ENCODE measurements at places on chromosomes 7 and 10.

DNA sequence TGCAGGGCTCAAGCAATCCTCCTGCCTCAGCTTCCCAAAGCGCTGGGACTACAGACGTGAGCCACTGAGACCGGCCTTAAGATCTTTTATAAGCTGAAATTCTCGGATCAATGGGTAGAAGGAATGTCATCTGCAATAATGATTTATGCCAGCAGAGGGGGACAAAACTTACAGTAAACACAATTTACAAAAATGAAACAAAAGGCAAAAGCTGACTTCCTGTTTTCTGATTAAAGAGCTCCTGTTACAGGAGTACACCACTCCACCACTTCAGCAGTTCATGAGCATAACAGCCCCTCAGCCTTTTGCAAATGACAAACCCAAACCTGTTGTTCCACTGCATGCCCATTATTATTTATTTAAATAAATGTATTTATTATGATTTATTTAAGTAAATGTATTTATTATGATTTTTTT is 88.5 kb upstream of the ATP6V0A4 start:
- DNase-seq: no peak

DNA sequence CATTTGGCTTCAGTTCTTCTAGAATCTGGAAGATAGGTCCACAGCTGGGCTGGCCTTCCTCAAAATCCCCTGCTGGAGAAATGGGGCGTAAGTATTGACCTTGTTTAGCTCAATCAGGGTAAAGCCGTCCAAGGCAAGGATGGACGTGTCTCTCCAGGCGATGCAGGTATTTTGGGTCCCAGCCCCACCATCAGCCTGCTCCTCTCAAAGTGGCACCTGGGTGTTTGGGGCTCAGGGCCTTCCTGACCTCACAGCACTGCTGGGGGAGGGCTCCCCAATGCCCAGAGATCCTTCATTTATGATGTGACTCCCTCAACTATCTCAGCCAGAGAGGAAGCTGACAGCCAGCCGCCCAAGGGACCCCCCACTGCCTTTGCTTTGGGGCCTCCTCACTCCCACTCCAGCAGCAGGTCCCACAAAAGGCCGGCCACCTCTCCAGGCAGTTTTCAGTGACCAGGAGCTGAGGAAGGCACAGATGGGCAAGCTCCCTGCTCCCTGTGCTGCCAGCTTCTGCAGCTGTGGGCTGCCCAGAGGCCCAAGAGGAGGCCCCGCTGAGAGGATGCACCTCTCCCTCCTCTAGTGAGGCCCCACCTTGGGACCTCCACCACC is 140.0 kb upstream of the TCERG1L start:
- no peak for DNase-seq

DNA sequence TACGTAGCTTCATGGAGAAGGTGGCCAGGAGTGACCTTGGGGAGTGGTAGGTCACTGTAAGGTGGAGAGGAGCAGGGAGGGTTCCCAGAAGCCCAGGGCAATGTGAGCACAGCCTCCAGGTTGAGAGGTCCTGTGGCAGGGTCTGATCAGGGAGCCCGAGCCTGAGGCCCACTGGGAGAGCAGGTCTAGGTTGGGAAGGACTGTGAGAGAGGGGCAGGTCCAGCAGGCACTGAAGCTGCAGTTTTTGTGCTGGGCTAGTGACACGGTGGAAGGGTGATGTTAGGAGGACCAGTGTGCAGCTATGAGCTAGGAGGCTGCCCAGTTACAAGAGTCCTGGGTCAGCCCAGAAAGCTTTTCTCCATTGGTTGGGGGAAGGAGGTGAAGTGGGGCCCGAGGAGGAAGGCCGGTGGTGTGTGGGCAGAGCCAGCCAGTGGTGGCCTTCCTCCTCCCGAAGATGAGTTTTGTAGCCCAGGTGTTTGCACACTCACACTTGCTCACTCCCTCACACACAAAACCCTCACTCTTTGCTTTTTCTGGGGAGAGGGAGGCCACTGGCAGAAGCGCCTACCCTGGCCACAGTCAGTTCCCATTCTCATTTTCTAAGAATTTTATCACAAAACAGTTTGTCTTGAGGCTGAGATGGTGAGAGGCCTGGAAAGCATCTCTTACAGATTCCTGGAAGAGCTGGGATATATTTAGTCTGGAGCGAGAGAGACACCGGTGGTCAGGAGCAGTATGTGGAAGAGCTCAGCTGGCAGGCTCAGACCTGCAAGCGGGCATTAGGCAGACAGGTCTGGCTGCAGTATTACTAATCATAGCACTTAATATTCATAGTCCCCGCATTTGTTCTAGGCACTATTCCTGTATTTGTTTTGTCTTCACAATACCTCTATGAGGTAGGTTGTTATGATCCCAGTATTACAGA is 57.1 kb downstream of the ZNF467 start:
- no peak for DNase-seq

- DNase-seq: no peak
These were observed 2.2 kb downstream of the FAM53B start for GRCh38 chr10:124741922-124742412.

- no peak for DNase-seq
These were observed 147.4 kb upstream of the WNT16 start for GRCh38 chr7:121181357-121181756.

GRCh38 chr10:50605269-50605950 is 18.3 kb downstream of the SGMS1 start:
- DNase-seq: no peak

DNA sequence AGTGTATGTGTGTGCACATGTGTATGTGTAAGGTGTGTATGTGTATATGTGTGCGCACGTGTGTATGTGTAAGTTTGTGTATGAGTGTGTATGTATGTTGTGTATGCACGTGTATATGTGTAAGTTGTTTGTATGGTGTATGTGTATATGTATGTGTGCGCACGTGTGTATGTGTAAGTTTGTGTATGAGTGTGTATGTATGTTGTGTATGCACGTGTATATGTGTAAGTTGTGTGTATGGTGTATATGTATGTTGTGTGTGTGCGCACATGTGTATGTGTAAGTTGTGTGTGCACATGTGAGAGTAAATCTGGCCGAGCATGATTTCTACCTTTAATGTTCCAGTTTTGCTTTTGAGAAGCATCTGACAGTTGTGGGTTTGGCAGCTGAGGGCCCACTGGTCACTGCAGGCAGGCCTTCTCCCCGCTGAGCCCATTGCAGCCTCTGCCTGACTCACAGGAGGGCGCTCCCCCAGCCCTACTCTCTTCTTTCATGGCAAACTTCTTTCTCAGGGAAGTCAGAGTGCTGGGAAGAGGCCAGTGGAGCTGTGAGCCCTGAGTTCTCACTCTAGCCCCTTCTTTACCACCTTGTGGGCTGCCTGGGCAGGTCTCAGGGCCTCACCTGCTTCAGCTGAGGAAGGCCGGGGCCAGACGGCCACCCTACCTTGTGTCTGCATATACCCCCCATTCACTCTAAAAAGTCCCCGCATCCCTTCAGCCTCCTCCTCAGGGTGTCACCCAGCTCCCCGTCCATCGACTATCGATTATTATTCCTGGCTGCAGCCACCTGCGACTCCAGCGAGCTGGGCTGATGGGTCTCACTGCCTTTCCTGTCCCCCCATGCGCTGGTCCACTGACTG is 11.2 kb downstream of the WDR86 start:
- no peak for DNase-seq

DNA sequence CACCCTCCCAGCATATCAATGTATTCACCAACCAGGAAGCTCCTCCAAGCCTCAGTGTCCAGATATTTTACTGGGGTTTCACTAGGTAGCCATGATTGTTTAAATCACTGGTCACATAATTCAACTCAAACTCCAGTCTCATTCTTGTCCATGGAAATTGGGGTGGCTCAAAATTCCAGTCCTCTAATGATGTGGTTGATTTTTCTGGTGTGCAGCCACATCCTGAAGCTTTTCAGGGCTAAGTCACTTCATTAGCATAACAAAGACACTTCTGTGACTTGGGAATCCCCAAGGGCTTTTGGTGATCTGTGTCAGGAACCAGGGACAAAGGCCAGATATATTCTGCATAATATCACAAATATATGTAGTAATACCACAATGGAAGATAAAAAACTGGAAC is 786.9 kb upstream of the IGFBP3 start:
- DNase-seq: no peak

DNA sequence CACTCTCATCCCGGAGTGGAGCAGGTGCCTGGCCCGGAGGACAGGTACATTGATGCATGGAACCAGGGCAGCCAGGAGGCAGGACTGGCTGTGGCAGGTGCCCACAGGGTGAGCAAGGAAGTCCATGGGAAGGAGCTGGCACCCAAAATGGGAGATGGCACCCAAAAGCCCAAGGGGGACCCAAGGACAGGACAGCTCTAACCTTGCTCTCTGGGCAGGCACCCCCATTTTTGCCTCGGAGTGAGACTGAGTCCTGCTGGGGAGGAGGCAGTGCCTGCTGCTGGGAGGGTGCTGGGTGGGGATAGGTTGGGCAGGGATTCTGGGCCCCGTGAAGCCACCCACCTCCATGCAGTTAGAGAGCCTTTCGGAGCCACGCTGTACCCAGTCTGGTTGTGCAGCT is 234.5 kb downstream of the TCERG1L start:
- DNase-seq: no peak

DNA sequence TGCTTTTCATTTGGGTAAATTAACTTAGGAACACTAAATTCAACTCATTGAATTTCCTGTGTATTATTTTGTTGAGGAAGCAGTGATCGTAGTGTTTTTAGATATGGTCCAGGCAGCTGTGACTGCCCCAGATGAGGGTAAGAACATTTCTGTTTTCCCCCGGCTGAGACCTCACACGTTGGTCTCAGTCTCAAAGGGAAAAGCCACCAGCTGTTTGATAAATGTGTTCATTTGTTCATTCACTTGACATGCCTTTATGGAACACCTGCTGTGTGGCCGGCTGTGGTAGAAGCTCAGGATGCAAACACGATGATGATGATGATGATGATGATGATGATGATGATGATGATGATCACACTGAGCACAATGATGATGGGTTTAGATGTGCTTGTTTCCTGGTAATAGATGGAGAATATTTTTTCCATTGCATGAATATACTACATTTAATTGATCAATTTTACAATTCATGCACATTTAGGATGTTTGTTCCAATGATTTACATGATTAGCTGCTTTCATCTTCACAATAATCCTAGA is 125.6 kb upstream of the ZNF32 start:
- no peak for DNase-seq

DNA sequence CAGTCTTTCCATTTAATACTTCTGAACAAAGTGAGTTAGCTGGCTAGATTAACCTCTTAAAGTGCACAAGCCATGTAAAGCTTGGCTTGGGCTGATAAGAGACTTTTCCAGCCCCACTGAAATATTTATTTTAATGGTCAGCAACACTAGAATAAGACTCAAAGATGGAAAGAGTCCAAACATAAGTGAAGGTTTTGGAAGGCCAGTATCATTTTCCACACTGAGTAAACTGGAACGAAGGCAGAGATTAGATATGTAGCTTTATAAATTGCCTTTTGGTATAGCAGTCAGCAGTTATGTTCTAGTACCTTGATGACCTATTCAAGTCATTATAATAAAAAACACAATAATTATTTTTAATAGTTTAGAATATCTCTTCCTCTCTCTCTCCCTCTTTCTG is 102.2 kb downstream of the HDAC9 start:
- DNase-seq: no peak

GRCh38 chr7:148031019-148031418 is 559.5 kb upstream of the C7orf33 start:
- DNase-seq: no peak

DNA sequence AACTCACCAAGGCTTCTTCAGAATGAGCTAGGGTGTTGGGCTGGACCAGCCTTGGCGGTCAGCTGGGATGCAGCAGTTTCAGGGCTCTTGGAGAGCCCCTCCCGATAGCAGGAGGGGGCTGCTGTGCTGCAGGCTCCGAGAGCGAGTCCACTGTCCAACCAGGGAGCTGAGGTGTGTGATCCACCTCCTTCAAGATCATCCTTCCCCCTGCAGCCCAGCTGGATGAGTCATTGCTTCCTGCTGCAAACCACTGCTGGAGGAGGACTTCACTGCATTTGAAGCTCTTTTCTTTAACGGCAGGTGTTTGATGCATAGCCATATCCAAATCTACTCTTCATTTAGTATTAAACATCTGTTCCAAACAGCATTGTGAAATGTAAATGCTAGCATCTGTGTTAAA is 54.2 kb upstream of the EBF3 start:
- DNase-seq: no peak
